ENCODE measurements at places on chromosomes 2 and 18.

DNA sequence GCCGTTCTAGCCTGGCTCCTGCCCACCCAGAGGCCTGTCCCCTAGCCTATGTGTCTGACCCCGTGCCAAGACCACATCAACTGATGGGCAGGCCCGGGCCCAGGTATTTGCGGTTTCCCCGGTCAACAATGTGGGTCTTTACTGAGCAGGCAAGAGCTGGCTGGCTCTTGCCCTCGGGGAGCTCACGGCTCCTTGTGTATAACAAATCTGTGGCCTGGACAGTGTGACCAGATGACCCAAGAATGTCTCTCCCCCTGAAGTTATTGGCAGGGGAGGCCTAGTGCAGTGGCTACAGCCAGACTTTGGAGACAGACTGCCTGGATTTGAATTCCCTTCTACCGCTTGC is 179.6 kb downstream of the KLHL29 start:
- no peak for DNase-seq

- no peak for DNase-seq
Observed at GRCh38 chr18:57640749-57641148, 19.1 kb upstream of the NARS1 start.

DNA sequence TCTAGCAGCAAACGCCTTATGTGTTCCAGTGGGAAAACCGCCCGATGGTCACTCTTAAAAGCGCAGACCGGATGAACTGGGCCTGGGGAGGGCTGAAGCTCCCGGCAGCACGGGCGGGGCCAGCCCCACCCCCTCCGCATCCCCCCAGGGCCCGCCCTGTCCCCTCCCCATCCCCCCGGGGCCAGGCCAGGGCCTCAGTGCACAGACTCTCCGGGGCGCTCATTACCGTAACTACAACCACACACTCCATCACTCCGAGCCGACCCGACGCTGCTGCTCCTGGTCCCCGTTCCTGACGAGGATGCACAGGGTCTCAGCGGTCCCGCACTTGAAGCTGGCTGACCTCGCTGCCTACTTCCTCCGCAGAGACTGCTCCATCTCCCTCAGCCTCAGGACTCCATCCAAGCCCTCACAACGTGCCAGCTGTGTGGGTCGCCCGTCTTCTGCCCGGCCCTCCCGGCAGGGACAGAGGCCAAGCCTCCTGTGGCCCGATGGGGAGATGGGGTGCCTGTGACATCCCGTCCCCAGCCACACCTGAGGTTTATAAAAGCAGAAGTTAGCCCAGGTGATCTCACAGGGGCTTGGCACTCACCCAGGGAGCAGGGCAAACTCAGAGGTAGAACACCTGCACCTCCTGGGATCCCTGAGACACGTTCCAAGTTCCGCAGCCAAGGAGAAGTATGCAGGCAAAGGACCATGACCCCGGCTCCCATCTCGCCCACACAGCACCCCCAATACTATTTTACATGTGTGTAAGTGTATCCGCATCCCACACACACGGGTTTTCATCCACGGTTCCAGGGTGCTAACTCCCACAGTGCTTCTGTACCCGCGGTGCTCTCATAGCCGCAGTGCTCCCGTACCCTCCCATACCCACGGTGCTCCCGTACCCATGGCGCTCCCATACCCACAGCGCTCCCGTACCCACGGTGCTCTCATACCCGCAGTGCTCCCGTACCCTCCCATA is 36.0 kb downstream of the SLC66A2 start:
- DNase-seq, result no peak

GRCh38 chr2:191995285-191995684 is 148.4 kb upstream of the CAVIN2 start:
- DNase-seq, result no peak

DNA sequence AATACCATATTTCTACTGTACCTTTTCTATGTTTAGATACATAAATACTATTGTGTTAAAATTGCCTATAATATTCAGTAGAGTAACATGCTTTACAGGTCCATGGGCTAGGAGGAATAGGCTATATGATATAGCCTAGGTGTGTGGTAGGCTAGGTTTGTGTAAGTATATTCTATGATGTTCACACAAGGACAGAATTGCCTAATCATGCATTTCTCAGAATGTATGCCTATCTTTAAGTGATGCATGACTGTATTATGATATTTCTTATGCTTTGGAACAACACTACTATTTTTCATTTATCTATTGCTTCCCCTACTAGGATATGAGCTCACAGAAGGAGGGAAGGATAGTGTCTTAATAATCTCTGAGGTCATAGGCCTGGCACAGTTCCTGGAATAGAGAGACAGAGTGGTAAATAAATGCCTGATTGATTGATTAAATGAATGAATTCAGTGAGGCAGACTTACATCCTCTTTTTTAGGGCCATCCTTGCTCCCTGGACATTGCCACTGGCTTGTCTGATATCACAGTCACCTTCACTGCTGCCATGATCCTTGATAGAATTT is 121.0 kb downstream of the MYO3B start:
- DNase-seq, result no peak

DNA sequence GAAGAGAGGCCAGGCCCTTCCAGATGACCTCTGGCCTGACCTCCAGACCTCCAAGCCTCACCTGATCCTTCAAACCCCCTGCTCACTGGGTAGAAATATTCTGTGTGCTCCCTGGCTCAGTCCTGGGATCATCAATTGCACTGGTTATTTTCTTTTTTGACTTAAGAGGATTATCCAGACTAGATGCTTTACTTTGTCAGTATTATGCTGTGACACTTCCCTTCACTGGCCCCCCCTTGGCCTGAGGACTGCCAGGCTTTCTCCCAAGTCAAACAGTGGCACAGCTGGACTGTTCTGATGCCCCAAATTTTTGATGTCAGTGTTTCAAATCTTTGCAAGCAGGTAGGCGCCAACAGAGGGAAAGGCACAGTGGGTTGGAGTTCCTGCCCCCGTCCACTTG is 156.3 kb upstream of the SKOR2 start:
- DNase-seq, result no peak

DNA sequence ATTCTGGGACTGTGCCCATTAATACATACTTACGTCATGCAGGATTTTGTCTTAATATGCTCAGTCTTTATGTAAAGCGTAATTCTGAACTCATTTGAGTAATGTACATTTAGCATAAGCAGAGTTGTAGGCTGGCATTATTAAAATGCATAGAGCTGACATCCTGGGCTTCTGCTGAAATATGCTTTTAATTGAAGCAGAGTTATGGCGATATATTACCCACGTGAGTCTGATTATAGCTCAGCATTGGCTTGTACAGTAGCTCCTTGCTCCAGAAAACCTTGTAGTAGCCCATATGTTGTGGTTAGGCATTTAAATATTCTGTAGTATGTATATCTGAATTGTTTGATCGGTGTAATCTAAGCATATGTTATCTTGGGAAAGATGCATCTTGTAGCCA is 233.9 kb downstream of the PTGR3 start:
- no peak for DNase-seq

DNA sequence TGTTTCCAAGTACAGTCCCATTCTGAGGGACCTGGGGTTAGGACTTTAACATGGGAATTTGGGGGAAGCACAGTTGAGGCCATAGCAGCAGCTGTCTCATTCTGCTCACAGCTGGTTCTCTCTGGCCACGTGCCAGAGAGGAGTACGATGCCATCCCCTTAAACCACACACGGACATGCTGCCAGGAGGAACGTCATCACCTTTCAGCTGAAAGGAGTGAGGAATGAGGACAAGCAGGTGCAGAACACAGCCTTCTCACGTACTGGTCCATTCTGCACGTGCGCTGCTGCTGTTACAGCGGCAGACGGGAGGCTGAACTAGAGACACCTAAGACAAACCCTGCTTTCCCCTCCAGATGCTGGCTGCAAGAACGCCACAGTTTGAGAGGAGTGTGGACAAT is 33.5 kb downstream of the ODC1 start:
- no peak for DNase-seq

DNA sequence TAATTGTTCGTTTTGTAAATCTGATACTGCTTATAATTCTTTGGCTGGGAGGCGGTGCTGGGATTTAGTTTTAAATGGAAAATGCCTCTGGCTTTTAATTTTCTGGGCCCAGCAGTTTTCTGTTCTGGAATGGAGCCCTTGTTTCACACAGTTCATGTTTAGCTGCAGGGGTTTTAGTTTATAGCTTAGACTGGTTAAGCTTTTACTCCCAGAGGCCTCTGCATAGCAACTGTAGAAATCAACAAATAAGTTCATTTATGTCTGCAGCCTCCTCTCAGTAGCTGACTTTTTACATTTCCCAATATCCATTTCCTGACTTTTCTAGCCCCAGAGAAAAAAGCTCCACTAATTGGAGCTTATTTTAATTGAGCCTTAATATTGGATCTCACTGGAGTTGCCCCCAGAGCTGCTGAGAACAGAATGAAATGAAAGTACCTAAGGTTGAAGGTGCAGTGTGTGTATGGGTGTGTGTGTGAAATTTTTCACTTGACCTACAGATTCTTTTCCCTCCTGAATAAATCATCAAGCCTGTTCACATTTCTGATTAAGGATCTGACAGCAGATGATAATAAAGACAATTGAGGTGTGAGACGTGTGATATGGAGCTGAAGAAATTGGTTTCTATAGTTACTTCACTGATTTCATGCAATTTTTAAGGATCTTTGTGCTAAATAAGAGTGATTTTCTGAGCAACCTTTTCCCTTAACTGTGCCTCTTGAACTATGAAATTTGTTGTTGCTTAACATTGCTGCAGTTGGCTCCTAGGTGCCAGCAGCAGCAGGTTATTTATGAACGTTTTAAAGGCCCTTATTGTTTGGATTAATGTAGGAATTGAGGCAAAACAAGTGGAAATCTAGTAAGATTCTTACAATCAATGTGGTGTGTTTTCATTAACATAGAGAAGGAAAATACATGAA is 109.6 kb downstream of the TAF4B start:
- no peak for DNase-seq

GRCh38 chr2:168174756-168175155 is 72.6 kb downstream of the STK39 start:
- DNase-seq, result no peak

DNA sequence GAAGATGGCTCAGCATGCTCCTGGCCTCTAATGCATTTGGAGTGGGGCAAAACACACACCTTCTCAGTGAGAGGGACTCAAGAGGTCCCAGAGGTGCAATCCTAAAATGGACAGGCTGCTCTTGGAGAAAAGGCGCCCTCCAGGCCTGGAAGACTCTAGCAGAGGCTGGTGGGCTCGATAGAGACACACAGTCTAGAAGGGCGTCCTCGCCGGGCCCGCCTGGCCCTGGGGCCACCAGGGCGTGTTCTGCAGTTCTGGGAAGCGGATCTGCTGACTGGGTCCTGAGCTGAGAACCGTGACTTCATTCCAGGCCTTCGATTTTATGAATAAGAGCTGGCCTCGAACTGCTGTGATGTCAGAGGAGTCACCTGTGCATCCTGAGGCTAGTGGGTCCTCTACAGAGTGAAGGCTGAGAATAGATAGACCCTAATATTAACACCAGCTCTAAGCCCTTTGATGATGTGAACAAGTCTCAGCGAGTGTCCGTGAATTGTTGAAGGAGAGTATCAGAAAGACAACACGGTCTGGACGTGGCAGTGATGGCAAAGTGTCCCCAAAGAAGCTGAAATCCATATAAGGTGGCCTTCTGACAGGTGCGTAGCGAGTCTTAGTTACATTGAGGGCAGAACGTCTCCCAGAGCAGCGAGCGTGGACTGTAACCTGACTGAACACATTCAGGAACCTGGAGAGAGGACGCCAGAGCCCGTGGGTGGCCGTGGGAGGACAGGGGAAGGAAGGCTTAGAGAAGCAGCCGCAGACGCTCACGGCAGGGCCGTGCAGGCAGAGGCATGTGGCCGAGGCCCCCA is 136.9 kb downstream of the PTGR3 start:
- DNase-seq, result no peak

DNA sequence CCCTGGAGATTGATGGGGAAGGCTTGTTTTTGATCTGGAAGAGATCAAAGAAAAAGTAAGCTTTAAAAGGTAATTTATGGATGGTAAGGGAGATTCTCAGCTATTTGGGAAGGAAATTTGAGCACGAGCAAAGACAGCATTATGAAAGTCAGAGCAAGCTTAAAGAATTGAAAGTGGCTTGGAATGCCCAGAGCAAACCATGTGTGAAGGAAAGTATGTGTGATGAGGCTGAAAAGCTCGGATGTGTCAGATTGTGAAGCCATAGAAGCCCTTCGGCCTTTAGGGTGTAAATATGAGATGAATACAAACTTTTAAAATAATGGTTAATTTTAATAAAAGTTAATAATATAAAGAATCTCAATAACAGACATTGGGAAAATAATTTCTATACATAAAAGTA is 377.4 kb upstream of the DSEL start:
- no peak for DNase-seq
